A549 treated with AZD2906 at 1 μM for 4 hours (cell line): ENCODE measurements at places on chromosomes 6 and 20. TPM values are rescaled to one million over a fixed set of nuclear protein-coding genes. Genes with fewer than 3 reads are reported as not detected.

The UST gene
- total RNA-seq = 4.2 to 5.0 TPM (median 4.7 TPM) in 5 replicates

The C6orf132 gene
- 3.4 to 4.0 TPM (median 3.9 TPM) in 5 replicates for total RNA-seq

The FNDC11 gene
- total RNA-seq = 0.17 to 0.29 TPM (median 0.21 TPM) in 5 replicates

The PPP1R3G gene
- 1.9 to 2.6 TPM (median 2.2 TPM) in 5 replicates for total RNA-seq

The MAN1A1 gene
- 0.02 to 0.06 TPM (median 0.05 TPM) in 5 replicates for total RNA-seq
